Stimulated activated CD4-positive, alpha-beta T cell treated with anti-CD3 and anti-CD28 coated beads, Interleukin-1b, Interleukin-23, amount 100 ng/mL, for 48 hours (primary cell): ENCODE measurements at places on chromosomes 16 and 17.
A peak's percentile ranks its signal among the peaks of the same experiment; 100 is the strongest.

GRCh38 chr17:17693253-17694168 lies 12.3 kb downstream of the RAI1 start:
- no peak for DNase-seq

GRCh38 chr16:87161822-87162676 lies 155.1 kb downstream of the C16orf95 start:
- peak; percentile 47 for DNase-seq

DNA sequence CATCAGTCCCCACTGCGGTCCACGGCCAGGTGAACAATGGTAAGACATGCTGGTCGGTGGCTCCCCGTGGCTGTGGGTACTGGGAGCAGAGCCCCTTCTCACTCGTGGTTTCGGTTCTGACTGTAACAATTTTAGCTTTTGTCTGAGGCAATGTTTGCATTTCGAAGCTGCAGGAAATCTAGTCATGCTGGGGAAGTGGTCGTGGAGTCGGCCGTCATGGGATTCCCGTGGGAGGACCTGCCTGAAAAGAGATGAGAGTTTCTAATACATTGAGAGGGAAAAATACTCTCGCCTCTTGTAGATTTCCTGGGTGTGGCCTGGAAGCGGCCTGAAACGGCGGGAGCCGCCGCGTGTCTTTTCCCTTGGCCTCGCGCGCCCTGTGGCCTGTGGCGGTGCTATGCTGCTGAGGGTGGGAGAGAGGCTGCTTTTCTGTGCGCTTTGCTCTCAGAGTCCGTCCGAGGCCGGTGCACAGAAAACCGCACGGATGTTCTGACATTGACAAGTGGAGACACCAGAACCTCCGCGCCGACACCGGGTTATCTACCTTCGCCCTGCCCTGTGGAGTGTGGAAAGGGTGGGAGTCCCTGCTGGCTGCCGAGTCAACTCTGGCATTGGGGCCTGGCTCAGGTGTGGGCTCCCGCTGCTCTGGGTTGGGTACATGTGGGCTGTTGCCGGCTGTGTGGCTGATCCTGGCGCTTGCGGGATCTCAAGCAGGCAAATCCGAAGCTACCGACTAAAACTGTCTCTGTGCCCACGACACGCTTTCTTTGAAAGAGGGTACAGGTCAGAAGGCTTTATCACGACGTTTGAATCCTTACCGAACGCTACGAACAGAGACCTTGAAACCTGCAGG lies 60.8 kb downstream of the WDR45B start:
- DNase-seq: no peak

DNA sequence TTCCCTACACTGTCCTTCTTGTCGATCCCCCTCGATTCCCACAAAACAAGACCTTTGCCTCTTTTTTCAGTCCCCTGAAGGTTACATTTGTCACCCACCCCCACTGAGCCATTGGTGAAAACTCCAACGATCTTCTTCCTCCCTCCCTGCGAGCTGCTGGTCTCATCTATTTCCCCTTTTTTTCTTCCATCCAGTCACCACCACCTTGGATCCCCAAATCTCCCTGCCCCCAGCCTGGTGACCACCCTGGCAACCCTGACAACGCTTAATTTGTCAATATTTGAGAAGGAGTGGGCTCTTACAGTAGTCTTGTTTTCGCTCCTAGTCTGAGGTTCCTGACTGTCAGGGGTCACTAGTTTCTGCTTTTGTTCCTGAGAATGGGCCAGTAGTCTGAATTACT lies 62.9 kb downstream of the SMPD3 start:
- DNase-seq: no peak

- DNase-seq: no peak
Observed at GRCh38 chr17:16945663-16946218, 26.2 kb downstream of the TNFRSF13B start.

DNA sequence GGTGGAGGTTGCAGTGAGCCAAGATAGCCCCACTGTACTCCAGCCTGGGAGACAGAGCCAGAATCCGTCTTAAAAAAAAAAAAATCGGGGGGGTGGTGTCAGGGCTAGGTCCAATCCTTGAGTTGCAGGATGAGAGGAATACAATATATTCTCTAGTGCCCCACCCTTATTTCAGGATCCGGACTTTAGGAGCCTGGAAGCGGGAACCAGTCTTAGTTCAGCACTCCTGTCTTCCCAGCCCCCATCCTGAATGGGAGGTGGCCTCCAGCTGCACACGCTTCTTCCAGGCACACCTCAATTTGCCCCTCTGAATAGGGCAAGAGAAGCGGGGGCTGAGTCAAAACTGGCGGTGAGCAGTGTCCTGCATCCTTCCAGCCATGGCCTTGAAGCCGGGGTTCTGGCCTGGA lies 1.6 kb downstream of the FHOD1 start:
- no peak for DNase-seq

- DNase-seq: no peak
Observed at GRCh38 chr16:87196231-87196630, 121.0 kb downstream of the C16orf95 start.

DNA sequence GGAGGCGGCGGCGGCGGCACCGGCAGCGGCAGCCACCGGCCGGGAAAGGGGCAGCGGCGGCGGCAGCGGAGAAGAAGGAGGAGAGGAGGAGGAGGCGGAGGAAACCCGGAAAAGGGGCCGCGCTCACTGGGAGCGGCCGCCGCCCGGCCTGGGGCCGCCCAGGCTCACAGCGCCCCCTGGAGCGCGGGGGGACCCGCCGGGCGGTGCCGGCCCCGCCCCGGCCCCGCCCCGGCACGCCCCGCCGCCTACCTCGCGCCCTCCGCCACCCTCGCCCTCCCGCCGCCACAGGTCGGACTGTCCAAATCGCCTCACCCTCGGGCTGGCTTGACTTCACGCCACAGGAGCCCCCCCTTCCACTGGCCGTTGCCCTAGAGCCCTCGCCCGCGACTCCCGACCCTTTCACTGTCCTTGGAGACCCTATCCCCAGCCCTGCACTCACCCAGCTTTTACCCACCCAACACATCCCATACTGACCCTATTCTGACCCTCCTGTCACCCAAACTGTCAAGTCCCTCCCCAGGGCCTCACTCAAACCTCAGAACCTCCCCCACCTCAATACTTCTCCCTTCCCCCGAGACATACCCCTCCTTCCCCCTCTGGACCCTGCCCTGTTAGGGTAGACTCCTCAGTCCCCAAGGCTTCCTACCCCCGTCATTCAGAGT lies at the start of gene CSNK2A2:
Gene CSNK2A2 (minus strand): TSS at position 85 of the 662 bp plus-strand sequence. CDS start 370 bp downstream, outside the sequence.
- DNase-seq: peak; percentile 69

GRCh38 chr17:20053361-20053964 lies 44.3 kb downstream of the SPECC1 start:
- no peak for DNase-seq

GRCh38 chr17:77617516-77617915 lies 341.0 kb upstream of the TNRC6C start:
- no peak for DNase-seq

GRCh38 chr16:10493276-10493675 lies 87.1 kb downstream of the EMP2 start:
- DNase-seq: no peak

DNA sequence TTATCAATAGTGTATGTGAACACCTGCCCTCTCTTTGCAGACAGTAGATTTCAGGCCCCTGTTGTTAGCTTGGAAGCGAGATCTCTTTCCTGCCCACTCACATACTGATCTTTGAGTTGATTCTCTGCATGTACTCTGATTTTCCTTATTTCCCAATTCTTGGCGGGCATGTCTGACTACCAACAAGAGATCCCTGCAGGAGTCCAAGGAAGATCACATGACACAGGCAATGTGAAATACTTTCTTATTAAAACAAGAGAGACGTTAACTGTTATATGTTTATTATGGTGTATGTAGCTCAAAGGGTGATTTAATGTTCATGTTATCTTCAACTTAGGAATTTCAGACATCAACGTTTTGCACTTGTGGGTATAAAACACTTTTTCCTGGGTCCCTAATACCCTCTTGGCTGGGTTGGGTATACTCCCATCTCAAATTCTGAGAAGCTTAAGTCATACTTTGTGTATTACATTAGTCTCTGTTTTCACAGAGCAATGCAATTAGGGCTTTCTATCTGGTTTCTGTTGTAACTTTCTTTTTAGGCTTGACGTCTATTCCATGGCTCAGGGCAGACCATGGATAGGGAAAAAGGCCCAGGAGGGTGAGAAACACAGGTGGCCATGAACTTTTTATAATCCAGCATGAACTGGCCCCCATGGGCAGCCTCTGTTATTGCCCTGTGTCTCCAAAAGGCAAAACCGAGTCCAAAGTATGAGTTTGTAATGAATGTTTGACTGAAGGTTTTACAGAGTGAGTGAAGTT lies 32.2 kb downstream of the HSD17B2 start:
- no peak for DNase-seq

GRCh38 chr17:32794533-32795246 lies 82.2 kb downstream of the MYO1D start:
- no peak for DNase-seq

GRCh38 chr17:74274709-74275340 lies 791 bp downstream of the DNAI2 start:
- DNase-seq: no peak

- no peak for DNase-seq
Observed at GRCh38 chr16:68972720-68973119, 129.4 kb downstream of the TANGO6 start.

- no peak for DNase-seq
Observed at GRCh38 chr17:75008373-75008772, 4.1 kb upstream of the MRPL58 start.

GRCh38 chr17:40992666-40993065 lies 1.3 kb downstream of the KRTAP3-3 start:
- no peak for DNase-seq

DNA sequence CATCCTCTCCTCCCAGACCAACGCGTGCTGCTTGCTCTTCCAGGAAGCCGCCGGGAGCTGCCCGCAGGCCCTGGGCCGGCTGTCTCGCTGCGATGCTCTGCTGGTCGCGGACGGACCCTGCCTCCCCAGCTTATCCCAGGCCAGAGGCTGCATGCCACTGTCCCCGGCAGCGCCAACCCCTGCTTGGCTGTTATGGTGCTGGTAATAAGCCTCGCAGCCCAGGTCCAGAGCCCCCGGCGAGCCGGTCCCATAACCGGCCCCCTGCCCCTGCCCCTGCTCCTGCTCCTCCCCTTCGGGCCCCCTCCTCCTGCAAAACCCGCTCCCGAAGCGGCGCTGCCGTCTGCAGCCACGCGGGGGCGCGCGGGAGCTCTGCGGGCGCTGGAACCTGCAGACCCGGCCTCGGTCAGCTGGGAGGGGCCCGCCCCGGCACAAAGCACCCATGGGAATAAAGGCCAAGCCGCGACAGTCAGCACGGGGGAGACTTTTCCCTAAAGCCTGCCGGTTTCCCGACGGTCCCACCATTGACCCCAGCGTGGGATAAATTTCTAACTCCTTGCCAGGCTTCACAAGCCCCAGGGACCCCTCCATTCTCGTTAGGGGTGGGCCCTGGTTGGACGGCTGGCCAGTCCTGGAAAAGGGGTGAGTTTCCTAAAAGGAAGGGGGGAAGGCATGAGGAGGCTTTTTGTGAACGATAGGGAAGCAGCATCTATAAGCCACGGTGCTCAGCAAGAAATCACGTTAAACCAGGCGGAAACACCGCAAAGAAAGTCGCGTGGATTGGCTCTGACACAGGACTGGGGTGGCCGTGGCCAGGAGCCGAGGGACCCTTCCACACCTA lies 11.2 kb downstream of the ENPP7 start:
- DNase-seq: peak; percentile 66

- no peak for DNase-seq
Observed at GRCh38 chr17:41551365-41551764, 20.5 kb downstream of the KRT9 start.

DNA sequence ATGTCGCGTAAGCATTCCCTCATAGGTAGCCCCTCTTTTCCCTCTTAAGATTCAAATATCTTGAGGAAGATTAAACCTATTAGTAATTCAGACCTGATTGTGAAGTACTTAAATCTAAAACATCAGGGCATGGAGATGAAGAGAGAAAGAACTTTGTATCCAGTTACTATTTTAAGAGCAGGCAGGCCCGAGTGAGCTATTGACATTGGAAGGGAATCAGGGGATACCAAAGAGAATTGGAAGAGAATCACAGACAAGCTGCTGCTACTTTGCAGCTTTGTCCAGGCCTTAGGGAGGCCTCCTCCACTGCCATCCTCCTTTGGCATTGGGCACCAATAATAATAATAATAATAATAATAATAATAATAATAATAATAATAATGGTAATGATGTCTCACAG lies 170.5 kb downstream of the MRTFB start:
- DNase-seq: no peak

GRCh38 chr17:11880714-11881113 lies 116.6 kb downstream of the ZNF18 start:
- no peak for DNase-seq

GRCh38 chr16:84922351-84923120 lies 88.8 kb downstream of the ZDHHC7 start:
- no peak for DNase-seq

DNA sequence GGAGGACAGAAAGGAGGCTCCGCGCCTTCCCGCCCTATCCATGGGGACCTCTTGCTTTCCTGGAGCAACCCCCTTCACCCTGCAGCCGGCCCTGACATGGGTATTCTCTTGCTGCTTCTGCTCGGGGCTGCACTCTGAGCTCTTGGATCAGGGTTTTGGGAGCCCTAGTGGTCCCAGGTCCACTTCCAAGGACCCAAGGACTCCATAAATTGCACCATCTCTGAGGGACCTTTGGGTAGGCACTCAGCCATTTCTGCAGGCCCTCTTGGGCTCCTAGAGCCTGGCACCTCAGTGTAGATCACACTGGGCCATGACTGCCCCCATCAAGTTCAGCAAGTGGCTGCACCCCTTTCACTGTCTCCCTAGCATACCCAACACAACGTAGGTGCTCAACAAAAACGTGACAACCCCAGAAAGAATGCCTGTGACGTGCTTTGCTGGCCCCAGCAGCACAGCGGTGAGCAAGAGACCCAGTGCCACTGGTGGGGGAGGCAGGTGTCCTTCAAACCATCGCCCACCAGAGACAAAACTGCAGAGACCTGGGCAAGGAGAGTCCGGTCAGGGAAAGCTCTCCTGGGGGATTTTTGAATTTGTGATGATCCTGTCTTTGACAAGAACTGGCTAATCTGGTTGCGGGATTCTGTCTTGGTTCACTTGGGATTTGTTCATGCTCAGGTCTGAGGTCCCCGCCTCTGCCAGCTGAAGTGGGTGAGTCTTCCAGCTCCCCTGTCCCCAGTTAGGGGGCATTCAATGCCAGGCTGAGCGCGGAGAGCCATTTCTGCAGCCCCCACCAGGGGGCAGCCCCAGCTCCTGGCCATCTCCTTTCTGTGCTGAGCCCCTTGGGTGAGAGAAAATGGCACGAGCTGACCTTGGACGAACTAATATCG lies 2.5 kb upstream of the RAB11FIP4 start:
- peak; percentile 27 for DNase-seq

GRCh38 chr17:70254735-70255460 lies 85.6 kb downstream of the KCNJ2 start:
- DNase-seq: no peak

GRCh38 chr17:62112229-62112628 lies 47.2 kb upstream of the MED13 start:
- no peak for DNase-seq

DNA sequence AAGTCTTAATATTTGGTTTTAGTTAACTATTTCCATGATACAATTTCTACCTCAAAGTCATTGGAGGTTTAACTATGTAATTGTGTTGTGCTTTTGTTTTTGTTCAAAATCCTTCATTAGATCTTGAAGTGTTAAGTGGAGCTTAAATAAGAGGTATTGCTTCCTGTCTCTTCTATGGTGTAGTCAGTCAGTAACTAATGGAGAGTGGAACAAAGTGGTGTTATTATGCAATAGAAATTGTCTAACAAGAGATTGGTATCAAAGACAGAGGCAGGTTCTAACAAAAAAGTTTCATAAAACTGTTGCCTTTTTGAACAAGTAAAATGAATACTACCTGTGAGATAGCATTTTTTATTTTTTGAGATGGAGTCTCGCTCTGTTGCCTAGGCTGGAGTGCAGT lies 45.2 kb downstream of the GRB7 start:
- no peak for DNase-seq
